Astrocyte (in vitro differentiated cells and primary cell): ENCODE measurements at places on chromosomes 1 and 21. TPM values are rescaled to one million over a fixed set of nuclear protein-coding genes. Genes with fewer than 3 reads are reported as not detected.

DNA sequence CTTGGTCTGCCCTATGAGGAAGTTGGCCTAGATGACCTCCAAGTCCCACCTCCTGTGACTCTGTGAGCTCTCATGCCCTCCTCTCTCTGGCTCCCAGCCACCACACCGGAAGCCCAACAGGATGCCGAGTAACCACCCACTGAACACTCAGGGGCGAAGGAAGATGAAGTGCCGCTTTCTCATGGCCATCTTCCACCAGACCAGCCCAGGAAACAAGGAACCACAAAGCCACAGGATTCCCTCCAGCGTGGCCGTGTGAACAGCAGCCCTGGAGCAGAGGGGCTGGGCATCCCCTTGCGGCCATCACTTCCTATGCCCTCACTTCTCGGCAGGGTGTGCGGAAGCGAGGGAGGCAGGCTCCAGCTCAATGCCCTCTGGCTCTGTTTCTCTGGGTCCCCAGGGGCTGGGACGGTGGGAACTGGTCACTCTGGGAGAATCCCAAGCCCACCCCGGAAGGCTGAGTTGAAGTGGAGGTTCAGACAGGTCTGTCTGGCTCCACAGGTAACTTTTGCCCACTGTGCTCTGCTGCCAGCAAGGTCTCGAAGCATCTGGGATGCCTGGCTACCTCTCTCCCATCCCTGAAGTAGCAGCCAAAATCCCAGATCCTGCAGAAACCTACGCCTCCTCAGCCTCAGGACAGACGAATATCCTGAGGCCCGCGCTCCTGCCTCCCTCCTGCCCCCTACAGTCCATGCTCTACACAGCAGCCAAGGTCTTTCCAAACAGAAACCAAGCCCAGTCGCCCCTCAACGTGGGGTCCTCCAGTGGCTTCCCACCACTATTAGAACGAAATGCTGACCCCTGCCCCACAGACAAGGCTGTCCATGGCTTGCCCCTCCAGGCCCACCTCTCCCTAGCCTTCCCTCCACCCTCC is 44.2 kb upstream of the ECE1 start:
- H3K27ac ChIP-seq = peak overlapping the region; percentile 86
- H3K36me3 ChIP-seq = no peaks in the 10 kb centered on the region
- DNase-seq = peak; percentile 94
- H3K4me3 ChIP-seq = peak overlapping the region; percentile 52
- peaks cover 46% of the 10 kb centered on the region for H3K4me1 ChIP-seq

GRCh38 chr1:82392946-82393345 is 592.2 kb downstream of the ADGRL2 start:
- peak overlapping the region; percentile 26 for H3K27ac ChIP-seq
- H3K36me3 ChIP-seq = no peaks in the 10 kb centered on the region
- peak; percentile 4 for DNase-seq
- H3K4me3 ChIP-seq = no peak overlapping the region
- peaks cover 6% of the 10 kb centered on the region for H3K4me1 ChIP-seq

- peak; percentile 23 for DNase-seq
- no peak overlapping the region for H3K4me3 ChIP-seq
Observed at GRCh38 chr1:20361401-20361800, 70.7 kb downstream of the VWA5B1 start.

The SPRR2F gene
- total RNA-seq = not detected in 2 replicates

DNA sequence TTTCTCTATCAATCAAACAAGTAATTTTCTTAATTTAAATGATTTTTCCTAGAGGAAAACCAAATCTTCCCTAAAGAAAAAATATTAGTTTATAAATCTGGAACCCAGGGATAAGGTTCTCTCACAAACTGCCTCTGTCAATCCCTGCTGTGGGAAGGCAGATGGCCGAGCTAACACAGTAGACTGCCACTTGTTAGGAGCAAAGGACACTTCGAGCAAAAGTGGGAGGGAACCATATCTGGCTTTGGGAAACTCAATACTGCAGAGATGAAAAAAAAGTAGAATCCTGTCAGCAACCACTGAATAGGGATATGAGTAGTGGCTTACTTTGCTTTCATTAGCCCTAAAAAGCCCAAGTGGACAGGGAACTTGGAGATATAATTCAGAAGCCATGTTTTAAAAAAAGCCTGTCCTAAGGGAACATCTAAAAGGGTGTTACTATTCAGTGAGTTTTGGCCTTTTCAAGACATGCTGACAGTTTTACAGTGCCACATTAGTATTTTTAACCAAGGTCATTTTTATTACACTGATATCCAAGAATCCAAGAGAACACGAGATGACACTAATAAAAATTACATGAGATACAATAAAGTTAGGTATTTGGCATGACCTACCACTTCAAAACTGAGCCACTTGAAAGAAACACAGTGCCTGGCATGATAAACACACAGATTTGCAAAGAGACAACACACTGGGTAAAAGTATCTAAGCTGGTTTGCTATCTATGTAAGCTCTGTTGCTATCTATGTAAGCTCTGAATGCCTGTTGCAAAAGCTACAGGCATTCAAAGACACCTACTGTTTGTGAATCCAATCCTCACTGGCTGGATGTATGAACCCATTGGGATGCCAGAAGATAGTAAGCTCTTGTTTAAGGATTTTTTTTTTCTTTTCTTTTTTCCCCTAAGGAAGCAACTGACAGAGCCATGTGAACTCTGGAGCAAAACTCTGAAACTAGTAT is 21.4 kb downstream of the TEX38 start:
- no peaks in the 10 kb centered on the region for H3K4me1 ChIP-seq
- H3K27me3 ChIP-seq = no peaks in the 10 kb centered on the region
- H3K4me3 ChIP-seq = no peak overlapping the region
- DNase-seq = no peak

DNA sequence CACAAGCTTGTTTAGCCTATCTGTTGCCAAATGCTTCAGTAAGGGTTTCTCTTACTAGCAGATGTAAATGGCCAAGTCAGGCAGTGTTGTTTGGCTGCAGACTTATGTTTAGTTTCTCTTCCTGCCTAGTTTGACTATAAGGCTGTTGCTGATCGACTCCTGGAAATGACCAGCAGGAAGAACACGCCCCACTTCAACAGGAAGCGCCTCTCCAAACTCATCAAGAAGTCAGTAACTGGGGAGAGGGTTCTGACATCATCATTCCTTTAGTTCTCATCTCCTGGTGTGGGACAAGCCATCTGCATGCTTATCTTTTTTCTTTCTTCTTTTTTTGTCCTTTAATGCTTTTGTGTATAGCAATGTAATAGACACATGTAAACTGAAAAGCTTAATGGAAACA is 25.1 kb downstream of the RRP1B start:
- H3K27me3 ChIP-seq = no peaks in the 10 kb centered on the region
- H3K27ac ChIP-seq = no peak overlapping the region
- H3K4me3 ChIP-seq = no peak overlapping the region
- peaks cover 24% of the 10 kb centered on the region for H3K36me3 ChIP-seq

GRCh38 chr1:235102993-235103411 is 25.6 kb downstream of the TOMM20 start:
- H3K4me3 ChIP-seq = no peak overlapping the region
- H3K27me3 ChIP-seq = no peaks in the 10 kb centered on the region
- H3K27ac ChIP-seq = no peak overlapping the region
- H3K4me1 ChIP-seq = no peaks in the 10 kb centered on the region
- no peaks in the 10 kb centered on the region for H3K36me3 ChIP-seq

DNA sequence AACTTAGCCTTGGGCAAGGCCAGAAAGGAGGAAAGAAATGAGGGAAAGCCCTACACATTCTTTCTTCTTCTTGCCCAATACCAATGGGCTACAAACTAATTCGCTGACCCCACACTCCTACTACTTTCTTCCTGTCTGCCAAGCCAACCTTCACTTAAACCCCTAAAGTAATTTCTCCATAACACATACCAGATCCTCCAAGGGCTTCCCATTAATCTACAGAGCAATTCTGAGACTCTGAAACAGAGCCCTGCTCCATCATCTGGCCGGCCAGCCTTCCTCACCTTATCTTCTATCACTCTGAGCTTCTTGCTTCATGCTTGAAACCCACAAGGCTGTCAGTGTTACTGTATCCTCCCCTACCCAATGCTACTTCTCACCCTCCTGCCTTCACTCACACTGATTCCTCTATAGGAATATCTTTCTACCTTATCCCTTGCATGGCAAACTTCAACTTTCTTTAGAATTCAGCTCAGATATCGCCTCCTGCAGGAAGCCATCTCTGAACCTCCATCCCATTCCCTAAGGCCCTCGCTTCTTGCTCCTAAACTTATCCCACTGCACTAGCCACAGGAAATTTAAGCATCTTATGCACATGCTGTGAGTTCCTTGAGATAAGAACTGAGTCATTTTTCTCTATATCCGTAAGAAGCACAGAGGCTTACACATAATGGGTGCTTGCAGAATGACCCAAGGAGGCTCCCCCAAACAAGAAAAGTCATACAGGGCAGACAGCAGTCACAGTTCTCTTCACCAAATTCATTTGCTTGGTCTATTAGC is 81.9 kb downstream of the JAK1 start:
- H3K36me3 ChIP-seq = peaks cover 4% of the 10 kb centered on the region
- H3K4me3 ChIP-seq = no peak overlapping the region
- H3K4me1 ChIP-seq = peaks cover 13% of the 10 kb centered on the region
- H3K27ac ChIP-seq = no peak overlapping the region

DNA sequence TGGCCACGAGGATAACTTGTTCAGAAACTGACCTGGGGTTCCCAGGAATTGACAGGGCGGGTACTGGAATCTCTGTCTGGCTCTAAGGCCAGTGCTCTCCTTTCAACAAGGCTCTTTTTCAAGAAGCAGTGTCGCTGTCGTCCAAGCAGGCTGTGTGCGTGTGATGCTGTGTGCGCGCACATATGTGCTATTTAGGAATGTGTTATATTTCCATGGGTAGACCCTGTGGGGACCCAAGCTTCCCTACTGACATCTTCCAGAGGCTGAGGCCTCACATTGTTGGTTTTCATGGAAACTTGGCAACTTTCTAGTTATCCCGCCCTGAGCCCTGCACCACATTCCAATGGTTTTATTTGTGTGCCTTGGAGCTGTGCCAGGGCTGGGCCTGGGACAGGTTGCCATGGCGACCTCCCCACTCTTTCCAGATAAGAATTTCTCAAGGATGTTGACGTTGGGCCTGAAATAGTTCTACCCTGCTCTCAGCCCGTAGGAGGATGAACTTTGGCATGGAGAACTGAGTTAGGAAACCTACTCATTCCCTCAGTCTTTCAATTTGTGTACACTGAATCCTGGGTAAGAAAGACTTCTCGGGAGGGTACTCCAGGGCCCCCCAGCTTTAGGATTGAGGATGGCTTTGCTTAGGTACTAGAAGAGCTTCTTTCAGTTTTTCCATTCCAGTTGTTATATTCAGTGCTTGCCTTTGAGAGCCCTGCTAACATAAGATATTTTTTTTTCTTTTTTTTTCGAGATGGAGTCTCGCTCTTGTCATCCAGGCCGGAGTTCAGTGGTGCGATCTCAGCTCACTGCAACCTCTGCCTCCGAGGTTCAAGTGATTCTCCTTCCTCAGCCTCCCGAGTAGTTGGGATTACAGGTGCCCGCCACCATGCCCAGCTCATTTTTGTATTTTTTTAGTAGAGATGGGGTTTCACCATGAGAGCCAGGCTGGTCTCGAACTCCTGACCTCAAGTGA is 38.8 kb upstream of the SRSF10 start:
- peaks cover 41% of the 10 kb centered on the region for H3K4me1 ChIP-seq
- peak overlapping the region; percentile 50 for H3K4me3 ChIP-seq
- peak overlapping the region; percentile 95 for H3K27ac ChIP-seq
- H3K36me3 ChIP-seq = no peaks in the 10 kb centered on the region

- no peak overlapping the region for H3K27ac ChIP-seq
- H3K4me1 ChIP-seq = peaks cover 26% of the 10 kb centered on the region
- H3K4me3 ChIP-seq = no peak overlapping the region
- DNase-seq = peak; percentile 4
- no peaks in the 10 kb centered on the region for H3K27me3 ChIP-seq
- H3K36me3 ChIP-seq = no peaks in the 10 kb centered on the region
Observed at GRCh38 chr21:45876381-45877170, 105.0 kb upstream of the COL6A1 start.

DNA sequence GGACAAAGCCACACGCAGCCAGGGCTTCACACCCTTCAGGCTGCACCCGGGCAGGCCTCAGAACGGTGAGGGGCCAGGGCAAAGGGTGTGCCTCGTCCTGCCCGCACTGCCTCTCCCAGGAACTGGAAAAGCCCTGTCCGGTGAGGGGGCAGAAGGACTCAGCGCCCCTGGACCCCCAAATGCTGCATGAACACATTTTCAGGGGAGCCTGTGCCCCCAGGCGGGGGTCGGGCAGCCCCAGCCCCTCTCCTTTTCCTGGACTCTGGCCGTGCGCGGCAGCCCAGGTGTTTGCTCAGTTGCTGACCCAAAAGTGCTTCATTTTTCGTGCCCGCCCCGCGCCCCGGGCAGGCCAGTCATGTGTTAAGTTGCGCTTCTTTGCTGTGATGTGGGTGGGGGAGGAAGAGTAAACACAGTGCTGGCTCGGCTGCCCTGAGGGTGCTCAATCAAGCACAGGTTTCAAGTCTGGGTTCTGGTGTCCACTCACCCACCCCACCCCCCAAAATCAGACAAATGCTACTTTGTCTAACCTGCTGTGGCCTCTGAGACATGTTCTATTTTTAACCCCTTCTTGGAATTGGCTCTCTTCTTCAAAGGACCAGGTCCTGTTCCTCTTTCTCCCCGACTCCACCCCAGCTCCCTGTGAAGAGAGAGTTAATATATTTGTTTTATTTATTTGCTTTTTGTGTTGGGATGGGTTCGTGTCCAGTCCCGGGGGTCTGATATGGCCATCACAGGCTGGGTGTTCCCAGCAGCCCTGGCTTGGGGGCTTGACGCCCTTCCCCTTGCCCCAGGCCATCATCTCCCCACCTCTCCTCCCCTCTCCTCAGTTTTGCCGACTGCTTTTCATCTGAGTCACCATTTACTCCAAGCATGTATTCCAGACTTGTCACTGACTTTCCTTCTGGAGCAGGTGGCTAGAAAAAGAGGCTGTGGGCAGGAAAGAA is 8.1 kb downstream of the PSRC1 start:
- DNase-seq = peak; percentile 71
- H3K27ac ChIP-seq = peak overlapping the region; percentile 69
- no peaks in the 10 kb centered on the region for H3K27me3 ChIP-seq
- peaks cover 35% of the 10 kb centered on the region for H3K4me1 ChIP-seq

DNA sequence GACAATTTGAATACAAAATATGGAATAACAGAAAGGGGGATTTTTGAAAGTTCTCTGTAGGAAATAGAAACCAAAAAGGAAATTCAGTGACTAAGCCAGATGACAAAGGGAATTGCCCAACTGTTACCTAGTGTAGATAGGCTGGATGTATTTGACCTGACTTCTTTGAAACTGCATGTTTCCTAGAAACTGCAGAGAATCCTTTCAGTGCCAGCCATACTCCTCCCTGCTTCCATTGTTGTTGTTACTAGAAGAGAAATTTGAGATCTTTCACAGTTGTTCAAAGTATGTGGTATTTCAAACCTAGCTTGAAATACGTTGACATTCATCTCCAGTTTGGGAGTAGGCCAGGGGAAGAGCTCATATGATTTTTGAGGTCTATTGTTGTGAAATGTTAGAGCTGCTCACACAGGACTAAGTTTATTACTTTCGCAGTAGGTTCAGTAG is 1.8 kb upstream of the GBP5 start:
- peak; percentile 64 for DNase-seq
- no peaks in the 10 kb centered on the region for H3K36me3 ChIP-seq
- no peaks in the 10 kb centered on the region for H3K4me1 ChIP-seq
- H3K4me3 ChIP-seq = no peak overlapping the region

GRCh38 chr1:245829826-245830225 is 675.0 kb downstream of the KIF26B start:
- DNase-seq = peak; percentile 52
- no peaks in the 10 kb centered on the region for H3K36me3 ChIP-seq
- no peaks in the 10 kb centered on the region for H3K27me3 ChIP-seq
- no peak overlapping the region for H3K27ac ChIP-seq
- no peaks in the 10 kb centered on the region for H3K4me1 ChIP-seq

GRCh38 chr1:191969290-191969689 is 189.0 kb upstream of the RGS18 start:
- no peaks in the 10 kb centered on the region for H3K4me1 ChIP-seq
- no peak overlapping the region for H3K27ac ChIP-seq
- no peaks in the 10 kb centered on the region for H3K36me3 ChIP-seq
- DNase-seq = no peak

The LGALS8 gene
- total RNA-seq = 23.1 and 27.9 TPM in 2 replicates

The CLCA4 gene
- total RNA-seq = not detected in 2 replicates

The ETNK2 gene
- total RNA-seq = 8.2 and 9.7 TPM in 2 replicates
